ENCODE measurements at places on chromosomes 4 and X.

- peak; percentile 65 for DNase-seq
Measured at GRCh38 chr4:121307445-121308327, 73.1 kb downstream of the QRFPR start.

DNA sequence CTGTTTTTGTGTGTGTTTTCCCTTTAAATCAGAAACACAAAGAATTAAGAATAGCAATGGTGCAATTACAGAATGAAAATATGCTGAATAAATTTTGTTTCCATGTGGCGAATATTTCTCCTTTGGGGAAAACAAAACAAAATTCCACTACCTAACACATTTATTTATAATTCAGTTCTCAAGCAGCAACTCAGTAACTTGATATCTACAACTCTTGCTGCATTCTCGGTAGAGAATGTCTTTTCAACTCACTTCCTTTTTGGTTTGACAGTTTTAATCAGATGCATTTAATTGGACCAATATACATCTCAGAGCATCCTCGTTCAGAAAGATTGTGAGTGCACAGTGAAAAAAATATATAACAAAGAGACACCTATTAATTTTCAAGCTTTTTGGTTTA is 30.8 kb downstream of the ZNF827 start:
- no peak for DNase-seq

DNA sequence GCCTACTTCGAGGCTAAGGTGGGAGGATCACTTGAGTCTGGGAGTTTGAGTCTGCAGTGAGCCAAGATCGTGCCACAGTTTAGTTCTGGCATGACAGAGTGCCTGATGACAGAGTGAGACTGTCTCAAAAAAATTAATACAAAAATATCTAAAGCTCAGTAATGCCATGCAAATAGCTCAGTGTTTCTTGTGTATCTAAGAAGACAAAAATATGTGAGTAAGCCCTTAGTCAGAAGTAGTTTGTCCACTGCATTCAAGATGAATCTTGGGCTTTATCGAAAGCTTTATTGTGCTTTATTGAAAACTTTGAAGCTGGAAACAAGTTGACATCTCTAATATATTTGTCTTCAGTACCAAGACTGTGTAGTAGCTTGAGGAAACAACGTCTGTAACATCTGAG is 115.9 kb downstream of the GPAT3 start:
- DNase-seq = no peak

DNA sequence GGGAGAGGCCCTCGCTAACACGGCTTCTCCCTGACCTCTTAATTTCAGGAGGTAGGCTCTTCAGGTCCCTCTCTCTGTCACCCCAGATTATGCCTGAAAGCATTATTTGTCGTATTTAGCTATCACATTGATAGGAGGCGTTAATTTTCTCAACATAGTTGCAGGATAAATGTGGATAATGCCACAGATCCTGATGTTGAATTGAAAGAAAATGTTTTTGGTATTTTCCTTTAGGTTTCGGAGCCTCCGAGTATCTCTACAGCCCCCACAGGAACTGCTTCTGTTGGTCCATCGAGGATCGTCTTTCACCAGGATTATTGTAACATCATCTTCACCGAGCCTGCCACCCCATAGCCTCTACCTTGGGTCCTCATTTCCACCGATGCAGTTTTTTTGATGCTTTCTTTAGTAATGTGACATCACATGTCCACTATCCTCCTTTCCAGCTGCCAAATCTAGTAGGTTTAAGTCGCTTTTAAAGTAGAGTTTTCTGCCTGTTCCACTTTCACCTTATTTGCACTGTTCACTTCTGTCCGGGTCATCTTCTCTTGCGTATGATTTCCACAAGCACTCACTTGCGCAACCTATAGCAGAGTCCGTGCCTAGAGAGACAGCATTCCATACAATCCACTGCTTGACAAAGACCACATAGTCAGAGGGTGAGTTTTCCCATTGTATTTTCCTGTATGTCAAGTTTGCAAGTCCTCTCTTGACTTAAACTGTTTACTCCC is 665 bp downstream of the TIGD2 start:
- no peak for DNase-seq

- no peak for DNase-seq
Measured at GRCh38 chrX:148600131-148600530, 99.7 kb downstream of the AFF2 start.

DNA sequence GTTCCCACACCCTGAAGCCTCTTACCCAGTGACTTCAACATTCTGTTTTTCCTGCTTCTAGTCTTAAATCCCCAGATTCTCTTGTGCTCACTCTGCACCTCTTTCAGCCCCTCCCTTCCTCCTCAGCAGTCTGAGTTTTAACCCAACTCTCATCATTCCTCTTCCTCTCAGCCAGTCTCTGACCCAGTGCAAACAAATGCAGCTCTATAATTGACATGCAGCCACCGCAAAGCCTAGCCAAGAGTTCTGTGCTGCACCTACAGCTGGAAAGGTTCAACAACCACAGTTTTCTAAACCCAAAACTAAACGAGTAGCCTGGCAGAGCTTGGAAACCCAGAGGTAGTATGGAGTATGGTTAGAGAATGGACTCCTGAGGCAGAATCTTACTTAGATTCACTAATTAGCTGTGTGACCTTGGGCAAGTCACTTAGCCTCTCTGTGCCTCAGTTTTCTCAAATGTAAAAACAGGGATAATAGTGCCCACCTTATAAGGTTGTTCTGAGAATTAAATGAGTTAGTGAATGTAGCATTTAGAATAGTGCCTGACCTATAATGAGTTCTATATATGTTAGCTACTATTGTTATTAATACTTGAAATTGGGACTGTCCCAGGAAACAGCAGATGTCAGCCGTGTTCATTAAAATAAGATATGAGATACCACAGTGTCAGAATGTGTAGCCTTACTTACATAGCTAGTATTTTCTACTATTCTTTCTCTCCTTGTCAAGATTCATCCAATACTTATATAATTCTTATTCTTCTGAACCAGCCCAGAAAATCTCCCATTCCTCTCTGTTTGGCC is 3.5 kb downstream of the TMEM154 start:
- no peak for DNase-seq

DNA sequence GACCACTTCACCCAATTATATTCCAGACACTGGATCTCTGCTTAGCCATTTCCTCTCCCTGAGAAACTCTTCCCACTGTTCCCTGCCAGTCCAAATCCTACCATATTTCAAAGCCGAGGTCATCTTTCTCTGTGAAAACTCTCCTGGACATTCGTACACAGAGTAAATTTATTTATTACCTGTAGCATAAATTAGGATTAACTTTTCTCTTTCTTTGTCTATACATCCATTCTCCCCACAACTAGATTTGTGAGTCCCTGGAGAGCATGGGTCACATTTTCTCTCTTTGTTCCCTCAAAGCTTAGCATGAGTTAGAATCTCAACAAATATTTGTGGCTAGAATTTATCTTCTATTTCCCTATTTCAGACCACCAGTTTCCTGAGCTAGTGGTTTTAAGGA is 27.8 kb upstream of the SMIM10 start:
- no peak for DNase-seq

- no peak for DNase-seq
Measured at GRCh38 chrX:10429908-10430307, 190.5 kb downstream of the MID1 start.

DNA sequence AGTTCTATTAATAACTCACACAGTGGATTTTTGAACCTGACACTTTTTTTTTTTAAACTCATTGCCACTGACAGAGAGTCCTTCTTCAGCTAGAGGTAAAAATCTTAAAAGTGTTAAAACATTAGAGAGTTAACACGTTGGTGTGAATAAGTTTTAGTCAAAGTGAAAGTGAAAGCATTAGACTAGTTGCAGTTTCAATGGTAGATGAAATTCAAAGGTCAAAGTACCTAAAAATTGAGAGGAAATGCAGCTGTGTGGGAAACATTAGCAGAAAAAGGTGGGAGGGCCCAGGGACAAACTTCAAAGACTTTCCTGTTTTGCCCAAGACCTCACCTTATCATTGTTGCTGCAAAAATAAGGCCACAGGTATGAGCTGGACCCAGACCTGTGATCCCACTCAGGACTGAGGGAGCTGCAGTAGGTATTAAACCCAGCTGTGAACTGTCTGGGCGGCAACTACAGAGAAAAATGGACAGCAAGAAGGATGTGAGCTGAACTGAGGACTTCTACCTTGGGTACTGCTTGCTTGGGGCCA is 17.6 kb upstream of the GABRA4 start:
- DNase-seq = no peak

- DNase-seq = no peak
Measured at GRCh38 chrX:39891781-39892180, 206.0 kb downstream of the BCOR start.

GRCh38 chrX:73863268-73863667 is 300.3 kb downstream of the CHIC1 start:
- no peak for DNase-seq

DNA sequence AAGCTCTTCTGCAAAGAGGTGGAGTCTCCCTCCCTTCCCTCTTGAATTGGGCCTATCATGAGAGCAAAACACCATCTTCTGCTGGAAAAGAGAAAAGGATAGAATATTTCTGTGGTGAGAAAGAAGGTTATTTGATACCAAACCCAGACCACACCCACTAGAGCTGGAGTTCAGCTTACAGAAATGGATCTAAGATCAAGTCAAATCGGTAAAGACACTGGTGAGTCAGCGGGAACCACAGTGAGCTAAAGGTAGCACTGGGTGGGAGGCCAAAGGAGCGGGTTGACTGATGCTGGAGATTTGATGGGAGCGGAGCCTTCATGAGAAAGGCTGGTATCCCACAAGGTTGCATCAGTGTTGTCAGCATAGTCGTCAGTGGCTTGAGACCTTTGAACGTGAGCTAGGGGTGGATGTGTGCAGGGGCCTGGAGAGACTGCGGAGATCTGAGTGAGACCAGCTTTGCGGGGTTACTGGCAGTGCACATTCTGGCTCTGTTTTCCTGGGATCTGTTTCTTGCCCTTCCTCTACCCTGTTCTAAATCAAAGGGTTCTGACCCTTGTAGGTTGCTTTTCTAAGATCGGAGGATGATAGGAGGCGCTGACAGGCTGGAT is 106.4 kb upstream of the SCOC start:
- DNase-seq = no peak

GRCh38 chrX:81121513-81122363 is 80.0 kb downstream of the HMGN5 start:
- DNase-seq = peak; percentile 82

GRCh38 chr4:76182463-76182862 is 31.2 kb downstream of the SCARB2 start:
- no peak for DNase-seq

DNA sequence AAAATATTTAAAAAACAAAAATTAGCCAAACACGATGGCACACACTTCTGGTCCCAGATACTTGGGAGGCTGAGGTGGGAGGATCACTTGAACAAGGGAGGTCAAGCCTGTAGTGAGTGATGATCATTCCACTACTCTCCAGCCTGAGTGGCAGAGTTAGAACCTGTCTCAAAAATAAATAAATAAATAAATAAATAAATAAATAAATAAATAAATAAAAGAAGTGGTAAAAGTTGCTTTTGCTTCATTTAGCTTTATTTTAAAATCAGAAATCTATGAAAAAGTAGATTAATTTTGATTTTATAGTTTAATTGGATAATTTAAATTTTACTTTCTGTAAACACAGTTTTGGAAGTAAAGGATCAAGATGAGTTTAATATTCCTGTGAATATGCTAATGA is 552.9 kb upstream of the PCDH10 start:
- no peak for DNase-seq

DNA sequence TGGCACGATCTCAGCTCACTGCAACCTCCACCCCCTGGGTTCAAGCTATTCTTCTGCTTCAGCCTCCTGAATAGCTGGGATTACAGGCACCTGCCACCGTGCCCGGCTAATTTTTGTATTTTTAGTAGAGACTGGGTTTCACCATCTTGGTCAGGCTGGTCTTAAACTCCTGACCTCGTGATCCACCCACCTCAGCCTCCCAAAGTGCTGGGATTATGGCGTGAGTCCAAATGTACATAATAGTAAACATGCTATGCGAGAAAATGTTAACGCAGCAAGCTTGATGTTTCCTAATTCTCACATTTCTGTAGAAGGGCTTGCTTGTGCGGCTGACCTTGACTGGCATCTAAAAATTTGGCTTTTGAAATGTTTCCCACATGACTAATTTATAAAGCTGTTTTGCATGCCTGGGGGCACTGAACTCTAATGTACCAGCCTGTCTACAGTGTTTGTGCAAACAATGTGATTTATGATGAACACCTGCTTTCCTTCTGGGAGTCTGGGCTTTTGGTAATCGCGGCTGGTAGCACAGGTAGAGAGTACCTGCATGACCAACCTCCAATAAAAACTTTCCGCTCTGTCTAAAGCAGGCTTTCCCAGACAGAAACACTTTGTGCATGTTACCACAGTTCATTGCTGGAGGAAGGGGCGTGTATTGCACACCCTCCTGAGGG is 216.8 kb downstream of the IL15 start:
- peak; percentile 23 for DNase-seq

DNA sequence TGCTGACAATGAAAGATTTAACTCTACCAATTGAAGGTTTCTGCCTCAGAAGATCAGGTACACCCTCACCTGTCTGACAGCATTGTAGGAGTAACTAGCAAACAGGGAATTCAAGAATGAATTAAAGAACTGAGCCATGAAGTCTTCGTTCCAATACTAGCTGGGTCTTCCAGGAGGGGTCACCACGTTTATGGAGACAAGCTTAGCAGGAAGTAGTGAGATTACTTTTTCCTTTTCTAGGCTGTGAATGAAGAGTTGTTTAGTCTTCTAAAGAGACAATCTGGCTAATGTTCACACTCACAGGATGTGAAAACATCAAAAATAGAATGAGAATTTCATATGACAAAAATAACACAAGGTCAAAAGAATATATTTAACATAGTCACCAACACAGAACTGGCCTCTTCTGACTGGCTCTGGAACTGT is 54.9 kb downstream of the REELD1 start:
- no peak for DNase-seq

- peak; percentile 43 for DNase-seq
Measured at GRCh38 chrX:84188320-84188834, 378 bp upstream of the RPS6KA6 start.

DNA sequence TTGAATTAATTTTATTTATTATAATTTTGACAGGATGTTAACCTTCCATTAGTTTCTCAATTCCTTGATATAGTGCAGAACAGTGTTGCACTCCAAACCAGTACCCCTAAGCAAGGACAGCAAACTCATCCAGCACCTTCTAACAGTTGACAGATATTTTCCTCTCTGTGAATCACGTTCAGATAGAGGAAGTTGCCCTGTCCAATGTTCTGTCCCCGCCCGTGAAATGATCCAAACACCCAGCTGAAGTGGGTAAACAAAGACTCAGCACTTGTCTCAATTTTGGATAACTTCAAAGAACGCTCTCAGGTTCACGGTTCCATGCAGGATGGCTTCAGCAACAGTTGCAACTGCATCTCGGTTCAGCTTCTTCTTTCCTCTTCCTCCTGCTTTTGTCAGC is 1240.0 kb upstream of the ADGRL3 start:
- DNase-seq = no peak

DNA sequence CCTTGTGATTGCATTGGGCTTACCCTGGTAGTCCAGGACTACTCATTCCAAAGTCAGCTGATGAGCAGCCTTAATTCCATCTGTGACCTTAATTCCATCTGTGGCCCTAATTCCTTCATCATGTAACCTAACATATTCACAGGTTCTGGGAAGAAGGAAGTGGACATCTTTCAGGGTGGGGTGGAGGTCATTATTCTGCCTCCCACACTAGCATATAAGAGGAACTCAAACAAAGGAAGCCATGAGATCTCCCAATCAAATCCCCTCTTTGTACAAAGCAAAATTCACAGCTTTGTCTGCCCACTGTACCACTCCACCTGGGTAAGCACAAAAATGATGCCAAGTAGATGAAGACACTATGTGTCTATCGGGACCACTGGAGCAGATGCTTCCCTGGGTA is 87.3 kb downstream of the SLC2A9 start:
- DNase-seq = no peak

GRCh38 chr4:74038425-74039314 is at the start of gene CXCL3:
Gene CXCL3, minus strand, starts transcription at chr4:74038689. Its CDS starts 78 bp downstream, at chr4:74038611.
- DNase-seq = peak; percentile 77

Data from iPS-NIHi11 (cell line).